ENCODE measurements at places on chromosomes 6 and 20.
A peak's percentile ranks its signal among the peaks of the same experiment; 100 is the strongest.

GRCh38 chr6:8743170-8743745, 307.9 kb upstream of the SLC35B3 start:
- DNase-seq = peak; percentile 56

- no peak for DNase-seq
Observed at GRCh38 chr6:164164876-164165275, 750.4 kb downstream of the QKI start.

DNA sequence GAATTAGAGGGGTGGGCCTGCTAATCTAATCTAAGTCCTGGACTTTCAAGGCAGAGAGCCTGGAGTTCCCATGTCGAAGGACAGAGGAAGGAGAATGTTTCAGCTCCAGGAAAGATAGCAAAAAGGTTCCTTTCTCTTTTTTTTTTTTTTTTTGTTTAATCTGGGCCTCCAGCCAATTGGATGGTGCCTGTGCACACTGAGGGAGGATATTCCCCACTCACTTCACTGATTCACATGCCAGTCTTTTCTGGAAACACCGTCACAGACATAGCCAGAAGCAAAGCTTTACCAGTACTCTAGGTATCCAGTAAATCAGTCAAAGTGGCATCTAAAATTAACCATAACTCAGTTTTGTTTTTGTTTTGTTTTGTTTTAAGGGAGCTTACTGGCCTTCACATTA, 721.1 kb downstream of the TENT5A start:
- no peak for DNase-seq

- no peak for DNase-seq
Observed at GRCh38 chr20:36112112-36112511, 42.4 kb upstream of the EPB41L1 start.

DNA sequence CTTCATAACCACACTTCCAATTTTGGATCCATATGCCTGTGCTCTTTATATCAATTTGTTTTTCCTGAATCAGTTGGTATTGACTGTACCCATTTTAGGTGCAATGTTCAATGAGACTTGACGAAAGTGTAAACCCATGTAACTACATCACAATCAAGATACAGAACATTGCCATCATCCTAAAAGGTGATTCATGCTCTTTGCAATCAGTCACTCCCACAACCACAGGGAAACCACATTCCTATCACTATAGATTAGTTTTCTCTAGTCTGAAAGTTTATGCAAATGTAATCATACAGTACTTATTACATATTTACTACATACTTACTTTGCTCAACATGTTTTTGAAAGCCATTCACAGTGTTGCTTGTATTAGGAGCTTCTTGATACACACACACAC, 167.4 kb downstream of the ADGRG6 start:
- DNase-seq = no peak

DNA sequence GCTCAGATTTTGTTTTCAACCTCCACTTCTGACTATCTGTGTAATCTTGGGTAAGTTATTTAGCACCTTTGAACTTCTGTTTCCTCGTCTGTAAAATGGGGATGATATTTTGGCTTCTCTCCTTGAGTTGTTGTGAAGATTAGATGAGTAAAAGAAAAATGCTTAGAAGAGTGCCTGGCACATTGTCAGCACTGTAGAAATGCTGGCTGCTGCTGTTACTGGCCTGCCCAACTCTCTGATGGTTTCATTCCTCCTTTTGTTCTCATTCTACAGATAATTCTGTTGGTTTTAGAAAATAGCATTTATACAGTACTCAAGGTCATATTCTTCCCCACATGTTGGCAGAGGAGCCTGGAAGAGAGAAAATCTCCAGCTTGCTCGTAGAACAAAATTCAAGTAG, 547.2 kb upstream of the JAG1 start:
- no peak for DNase-seq

DNA sequence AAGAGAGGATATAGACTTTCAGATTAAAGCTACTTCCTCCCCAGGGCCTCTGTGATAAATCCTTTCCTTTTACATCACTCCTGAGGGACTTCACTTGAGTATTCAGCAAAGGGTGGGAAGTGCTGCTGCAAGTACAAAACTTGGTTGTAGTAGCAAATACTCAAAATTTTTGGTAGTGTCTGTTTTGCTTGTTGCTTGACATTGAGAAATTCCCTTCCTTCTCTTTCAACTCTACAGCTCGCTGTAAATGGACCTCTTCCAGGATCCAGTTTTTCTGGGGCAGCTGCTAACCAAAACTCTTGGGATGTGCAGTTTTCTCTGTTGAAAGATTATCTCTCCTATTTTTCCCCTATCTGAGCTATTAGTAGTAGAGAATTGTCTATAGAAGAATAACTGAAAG, 472.0 kb downstream of the CD109 start:
- no peak for DNase-seq

DNA sequence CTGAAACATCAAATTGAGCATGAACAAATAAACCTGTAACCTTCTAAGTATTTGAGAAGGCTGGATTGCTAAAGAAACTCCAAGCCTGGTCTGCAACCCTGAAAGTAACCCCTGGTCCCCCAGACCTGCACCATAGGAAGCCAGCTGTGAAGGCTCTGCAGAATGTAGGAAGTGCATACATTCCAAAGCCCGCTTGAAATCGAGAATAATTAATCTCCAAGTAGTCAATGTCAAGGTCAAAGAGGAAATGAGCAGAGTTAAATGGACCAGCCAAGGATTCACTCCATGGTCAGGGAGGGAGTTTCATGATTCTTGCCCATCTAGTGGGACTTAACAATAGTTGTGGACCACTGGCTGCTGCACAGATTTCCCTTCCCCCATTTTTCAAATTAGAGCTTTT, 107.6 kb upstream of the RNF24 start:
- no peak for DNase-seq

- no peak for DNase-seq
Observed at GRCh38 chr6:35091346-35092083, 49.6 kb downstream of the TCP11 start.

GRCh38 chr6:170273191-170273590, 17.7 kb downstream of the DLL1 start:
- DNase-seq = no peak

GRCh38 chr20:61296629-61297019, 44.6 kb downstream of the CDH4 start:
- no peak for DNase-seq

DNA sequence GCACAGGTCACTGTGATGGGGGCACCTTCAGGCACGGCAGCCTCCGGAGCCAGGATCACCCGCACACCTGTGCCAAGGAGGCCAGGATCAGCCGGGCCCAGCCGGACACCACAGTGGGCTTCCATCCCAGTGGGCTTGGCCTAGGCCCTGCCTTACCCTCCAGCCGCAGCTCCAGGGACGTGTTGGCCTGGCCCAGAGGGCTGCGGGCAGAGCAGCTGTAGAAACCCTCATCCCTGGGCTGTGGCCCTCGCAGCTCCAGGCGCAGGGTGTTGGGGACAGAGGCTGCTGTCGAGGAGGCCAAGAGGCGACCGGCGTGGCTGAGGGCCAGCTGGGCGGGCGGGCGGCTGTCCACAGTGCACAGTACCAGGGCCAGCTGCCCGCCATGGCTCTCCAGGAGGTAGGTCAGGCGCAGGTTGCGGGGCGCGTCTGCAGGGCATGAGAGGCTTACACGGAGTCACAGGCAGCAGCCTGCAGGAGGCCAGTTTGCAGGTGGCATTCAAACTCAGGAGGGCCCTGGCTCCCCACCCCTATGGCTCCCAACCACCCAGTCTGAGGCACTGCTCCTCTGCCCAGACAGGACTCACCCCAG, 11.0 kb upstream of the ADAM33 start:
- no peak for DNase-seq

GRCh38 chr20:56872620-56873458, 243.7 kb downstream of the TFAP2C start:
- peak; percentile 30 for DNase-seq

GRCh38 chr6:57147401-57147800, 24.7 kb upstream of the BAG2 start:
- no peak for DNase-seq

- no peak for DNase-seq
Observed at GRCh38 chr6:38404355-38404754, 235.4 kb downstream of the BTBD9 start.

DNA sequence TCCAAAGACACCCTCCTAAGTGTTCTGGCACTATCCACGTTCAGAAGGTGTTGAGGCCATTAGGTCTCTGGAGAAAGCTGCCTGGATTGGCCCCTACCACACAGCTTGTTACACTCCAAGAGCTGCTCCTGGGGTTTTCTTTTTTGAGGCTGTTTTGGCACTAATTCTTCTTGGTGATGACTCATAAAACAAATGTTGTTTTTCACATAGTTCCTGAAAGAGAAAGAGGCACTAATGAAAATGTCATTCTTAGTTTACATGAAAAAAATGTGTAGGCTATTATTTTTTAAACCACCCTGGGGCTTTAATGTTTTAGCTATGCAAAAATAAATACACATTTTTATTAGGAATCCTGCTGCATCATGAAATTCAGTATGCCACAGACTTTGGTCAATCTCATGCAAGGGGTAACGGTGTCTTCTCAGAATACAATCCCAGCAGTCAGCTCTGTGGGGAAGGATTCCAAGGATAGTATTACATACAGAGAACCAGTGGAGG, 38.1 kb downstream of the TBPL1 start:
- DNase-seq = no peak

DNA sequence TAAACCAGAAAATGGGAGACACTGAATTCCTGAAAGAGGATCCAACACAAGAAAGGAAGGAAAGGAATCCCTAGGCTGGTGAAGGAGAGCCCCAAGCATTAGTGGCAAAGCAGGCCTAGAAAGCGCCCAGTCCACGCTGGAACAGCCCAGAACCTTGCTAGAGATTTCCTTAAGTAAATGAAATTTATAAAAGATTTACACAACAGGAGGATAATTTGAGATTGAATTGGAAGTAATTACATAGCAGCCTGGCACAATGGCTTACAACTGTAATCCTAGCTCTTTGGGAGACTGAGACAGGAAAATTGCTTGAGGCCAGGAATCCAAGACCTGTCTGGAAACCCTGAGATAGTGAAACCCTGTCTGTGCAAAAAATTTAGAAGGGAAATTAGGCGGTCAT, 26.8 kb upstream of the C20orf144 start:
- no peak for DNase-seq

DNA sequence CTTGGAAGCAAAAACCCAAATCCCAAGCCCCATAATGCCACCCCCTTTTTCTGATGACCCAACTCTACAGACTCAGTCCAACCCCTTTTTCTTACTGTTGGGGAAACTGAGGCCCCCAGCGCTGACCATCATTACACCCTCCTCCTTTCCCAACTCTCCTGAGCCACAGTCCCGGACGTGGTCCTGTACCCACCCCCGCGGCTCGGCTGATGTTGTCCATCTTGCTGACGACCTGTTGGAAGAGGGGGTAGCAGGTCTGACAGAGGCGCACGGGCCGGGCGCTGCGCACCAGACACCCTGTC, 533 bp downstream of the OSTM1 start:
- DNase-seq = no peak

DNA sequence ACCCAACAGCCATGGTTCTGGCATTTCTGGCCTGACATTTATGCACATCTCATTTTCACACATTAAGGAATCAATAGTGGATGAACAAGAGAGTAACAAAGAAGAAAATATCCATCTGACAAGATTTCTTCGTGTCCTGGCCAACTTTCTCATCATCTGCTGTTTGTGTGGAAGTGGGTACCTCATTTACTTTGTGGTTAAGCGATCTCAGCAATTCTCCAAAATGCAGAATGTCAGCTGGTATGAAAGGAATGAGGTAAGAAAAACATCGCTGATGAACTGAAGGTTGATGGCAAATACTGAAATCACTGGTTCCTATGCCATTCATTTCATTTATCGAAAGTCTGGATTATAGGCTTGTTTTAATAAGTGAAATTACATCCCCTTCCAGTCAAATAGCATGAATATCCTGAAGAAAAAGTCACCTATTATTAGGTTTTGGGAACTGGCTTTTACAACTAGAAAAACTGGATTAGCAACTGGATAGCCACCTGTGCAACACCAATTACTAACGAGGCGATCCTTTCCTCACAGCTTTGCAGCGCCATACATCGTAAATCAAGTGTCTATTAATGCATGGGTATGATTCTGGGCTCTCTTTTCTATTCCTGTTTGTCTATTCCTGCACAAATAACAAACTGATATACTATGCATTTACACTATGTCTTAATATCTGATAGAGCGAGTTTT, 50.2 kb upstream of the NOP56 start:
- no peak for DNase-seq

GRCh38 chr6:108940741-108941140, 92.5 kb downstream of the ARMC2 start:
- DNase-seq = no peak

GRCh38 chr6:168828800-168829199, 387.8 kb downstream of the SMOC2 start:
- DNase-seq = no peak

- DNase-seq = no peak
Observed at GRCh38 chr20:52622081-52622480, 350.1 kb upstream of the TSHZ2 start.

- DNase-seq = no peak
Observed at GRCh38 chr6:169799474-169799926, 48.1 kb downstream of the ERMARD start.

GRCh38 chr6:133306931-133307330, 65.8 kb downstream of the EYA4 start:
- no peak for DNase-seq

DNA sequence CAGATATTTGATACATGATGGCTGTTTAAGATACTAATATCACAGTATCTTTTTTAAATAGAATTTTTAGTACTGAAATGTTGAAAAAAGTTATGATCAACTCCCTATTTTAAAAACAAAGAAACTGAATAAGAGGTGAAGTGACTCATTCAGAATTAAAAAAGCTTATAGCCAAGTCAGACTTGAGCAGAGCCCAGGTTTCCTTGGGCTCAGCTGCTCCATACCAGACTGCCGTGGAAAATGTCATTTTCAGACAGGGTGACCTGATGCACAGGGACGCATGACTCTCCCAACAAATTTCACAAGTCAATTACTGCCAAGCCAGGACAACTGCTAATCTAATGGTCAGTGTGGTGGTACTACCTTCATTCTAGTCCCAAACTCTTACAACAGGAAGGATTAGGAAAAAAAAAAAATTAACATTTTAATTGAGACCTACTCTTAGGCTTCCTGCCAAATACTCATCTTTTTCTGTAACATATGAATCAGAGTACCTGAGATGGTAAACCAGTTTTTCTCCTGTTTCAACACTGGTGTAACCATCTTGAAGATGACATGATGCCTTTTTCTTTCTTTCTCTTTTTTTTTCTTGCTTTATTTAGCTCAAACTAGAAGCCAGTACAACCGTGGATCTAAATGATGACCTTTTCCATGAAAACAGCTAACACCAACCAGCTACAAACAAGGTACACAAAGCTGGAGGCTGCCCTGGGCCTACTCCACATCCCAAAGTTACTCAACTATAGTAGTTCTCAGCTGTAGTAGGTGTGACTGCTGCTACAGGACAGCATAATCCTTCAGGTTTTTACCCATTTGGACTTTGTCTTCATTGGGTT, 30.5 kb downstream of the SLC22A23 start:
- DNase-seq = no peak

- DNase-seq = no peak
Observed at GRCh38 chr6:161139766-161140553, 133.9 kb downstream of the AGPAT4 start.
